Cerebellar cortex (tissue), 1 donor: ENCODE measurements at places on chromosomes 3 and 15.

- DNase-seq: no peak
These were observed 34.7 kb upstream of the GCSAM start for GRCh38 chr3:112167758-112168157.

DNA sequence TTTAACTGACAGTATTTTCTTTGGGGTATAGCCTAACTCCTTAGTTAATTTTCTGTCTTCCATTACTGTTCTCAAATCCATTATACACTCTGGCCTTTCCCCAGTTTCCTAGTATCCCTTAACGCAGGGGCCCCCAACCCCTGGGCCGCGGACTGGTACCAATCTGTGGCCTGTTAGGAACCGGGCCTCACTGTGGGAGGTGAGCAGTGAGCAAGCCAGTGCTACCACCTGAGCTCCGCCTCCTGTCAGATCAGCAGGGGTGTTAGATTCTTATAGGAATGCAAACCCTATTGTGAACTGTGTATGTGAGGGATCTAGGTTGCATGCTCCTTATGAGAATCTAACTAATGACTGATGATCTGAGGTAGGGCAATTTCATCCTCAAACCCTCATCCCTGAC lies 75.1 kb downstream of the DOCK3 start:
- DNase-seq: no peak

DNA sequence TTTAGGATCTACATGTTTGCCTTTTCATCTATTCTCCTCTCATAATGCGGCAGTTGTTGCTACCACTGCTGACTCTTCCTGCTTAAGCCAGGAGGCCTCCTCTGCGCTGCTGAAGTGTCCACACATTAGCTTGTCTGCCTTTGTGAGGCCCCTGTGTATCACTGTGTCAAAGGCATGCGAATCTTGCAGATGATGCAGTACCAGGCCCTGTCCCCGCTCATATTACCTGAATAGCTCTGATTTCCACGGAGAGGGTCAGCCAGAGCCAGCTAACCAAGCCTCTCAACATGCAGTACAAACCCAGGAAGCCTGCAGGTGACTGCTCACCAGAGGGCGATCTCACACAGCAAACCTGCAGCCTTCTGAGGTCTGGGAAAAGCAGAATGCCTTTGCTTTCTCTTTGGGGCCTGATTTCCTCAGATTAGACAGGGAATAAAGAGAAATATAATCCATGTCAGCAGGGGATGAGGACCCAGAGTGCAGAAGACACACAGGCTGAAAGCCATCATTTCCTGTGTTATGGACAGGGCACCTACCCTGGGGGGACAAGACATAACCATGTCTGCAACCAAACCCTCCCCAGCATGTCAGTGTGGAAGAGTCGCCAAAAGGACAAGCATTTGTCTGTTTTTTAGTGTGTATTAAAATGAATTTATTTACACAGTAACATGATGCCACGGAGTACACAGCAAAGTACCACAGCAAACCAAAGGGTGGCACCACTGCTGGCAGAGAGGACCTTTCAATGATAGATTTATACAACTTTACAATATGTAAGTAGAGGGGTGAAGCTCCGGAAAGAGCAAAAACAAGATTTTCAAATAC lies 36.8 kb upstream of the TSPAN3 start:
- DNase-seq: peak; percentile 82

GRCh38 chr3:197801891-197802778 lies 11.1 kb downstream of the LRCH3 start:
- peak; percentile 35 for DNase-seq

DNA sequence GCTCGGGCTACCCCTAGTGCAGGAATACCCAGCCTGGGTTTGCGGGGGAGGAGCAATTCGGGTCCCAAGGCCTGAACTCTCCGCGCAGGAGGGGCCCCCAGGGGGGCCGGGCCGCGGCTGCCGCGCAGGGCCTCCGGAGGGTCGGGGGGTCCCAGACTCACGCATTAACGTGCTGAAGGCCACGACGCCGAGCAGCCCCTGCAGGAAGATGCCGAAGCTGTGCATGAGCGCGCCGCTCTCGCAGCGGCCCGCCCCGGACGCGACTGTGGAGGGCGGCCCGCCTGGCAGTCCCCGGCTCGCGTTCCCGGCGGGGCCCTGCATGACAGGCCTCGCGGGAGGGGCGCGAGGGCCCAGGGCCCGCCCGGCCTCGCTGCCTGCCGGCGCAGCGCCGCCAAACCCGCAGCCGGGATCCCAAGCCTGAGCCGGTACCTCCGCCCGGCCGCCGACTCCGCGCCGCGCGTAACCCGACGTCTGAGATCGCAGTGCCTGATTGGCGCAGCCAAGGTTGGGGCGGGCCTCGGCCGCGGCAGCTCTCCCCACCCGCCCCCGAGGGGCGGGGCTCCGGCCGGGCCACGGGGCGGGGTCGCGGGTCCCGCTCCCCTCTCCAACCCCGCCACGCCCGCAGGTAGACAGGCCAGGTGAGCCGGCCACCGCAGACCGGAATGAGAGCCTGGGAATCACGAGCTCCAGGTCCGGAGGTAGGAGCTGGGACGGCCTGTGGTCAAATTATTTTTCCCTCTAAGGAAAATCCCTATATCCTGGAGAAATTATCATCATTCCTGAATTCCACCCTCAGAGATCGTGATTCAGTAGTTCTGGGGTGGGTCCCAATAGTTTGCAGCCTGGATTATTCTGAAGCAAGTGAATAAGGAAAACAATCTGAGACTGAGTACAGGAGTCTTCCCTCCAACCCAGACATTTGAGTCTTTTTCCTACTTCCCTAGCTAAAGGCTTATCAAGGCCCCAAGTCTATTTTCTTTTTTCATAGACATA lies at the start of gene STIMATE:
TSS of gene STIMATE (minus strand) at position 419 of the 993 bp plus-strand sequence. CDS start at position 321, 98 bp downstream.
- peak; percentile 86 for DNase-seq

- DNase-seq: no peak
These were observed 121.7 kb upstream of the GOLGA6L4 start for GRCh38 chr15:84113919-84114318.

GRCh38 chr15:35252351-35252865 lies 167.3 kb upstream of the NANOGP8 start:
- DNase-seq: peak; percentile 89

- DNase-seq: no peak
These were observed 1002.8 kb downstream of the NAALADL2 start for GRCh38 chr3:175861916-175862315.

DNA sequence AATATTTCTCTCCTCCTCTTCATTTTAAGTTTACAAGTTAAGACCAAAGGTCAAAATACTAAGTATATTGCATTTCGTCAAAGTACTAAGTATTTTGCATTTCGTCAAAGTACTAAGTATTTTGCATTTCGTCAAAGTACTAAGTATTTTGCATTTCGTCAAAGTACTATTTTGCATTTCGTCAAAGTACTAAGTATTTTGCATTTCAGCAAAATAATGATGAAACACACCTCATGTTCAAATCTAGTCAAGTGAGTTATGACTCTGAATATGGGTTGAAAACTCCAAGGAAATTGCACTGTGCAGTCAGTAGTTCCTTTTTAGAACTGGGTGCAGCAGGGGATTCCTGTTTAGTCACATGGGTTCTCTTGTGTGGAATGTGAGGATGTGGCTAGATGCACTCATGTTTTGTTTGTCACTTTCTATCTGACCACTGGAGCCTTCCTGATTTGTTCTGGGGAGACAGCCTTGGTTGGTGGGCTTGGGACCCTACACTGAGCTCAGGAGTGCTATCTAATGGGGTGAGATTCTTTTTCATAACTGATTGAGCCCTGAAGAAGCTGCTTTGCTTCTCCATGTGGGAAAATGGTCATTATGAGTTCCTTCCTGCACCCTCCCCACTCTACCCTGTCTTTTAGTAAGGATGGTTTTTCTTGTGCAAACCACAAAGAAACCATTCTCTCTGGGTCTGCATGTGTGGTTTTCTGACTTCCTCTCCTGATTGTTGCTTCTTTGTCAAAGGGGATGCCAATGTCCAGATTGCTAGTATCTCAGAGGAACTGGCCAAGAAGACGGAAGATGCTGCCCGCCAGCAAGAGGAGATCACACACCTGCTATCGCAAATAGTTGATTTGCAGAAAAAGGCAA lies 73.4 kb downstream of the CCK start:
- DNase-seq: peak; percentile 45

DNA sequence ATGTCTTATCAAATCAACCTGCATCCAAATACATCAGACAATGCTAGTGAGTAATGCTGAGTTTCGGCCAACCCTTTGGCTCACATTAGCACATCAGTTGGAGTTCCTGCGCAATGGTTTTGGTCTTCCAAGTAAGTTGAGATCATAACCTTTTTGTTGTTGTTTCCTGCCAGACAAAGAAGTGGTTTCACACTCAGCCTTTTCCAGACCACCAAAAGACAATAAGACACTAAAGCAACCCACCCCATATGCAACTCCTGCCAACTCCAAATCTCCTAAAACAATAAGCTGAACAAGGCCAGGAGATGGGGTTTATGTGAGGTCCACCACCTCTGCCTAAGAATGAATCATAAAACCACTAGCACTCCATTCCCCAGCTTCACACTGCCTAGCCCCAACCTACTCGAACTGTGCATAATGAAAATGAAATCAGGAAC lies 177.0 kb downstream of the ERC2 start:
- no peak for DNase-seq

DNA sequence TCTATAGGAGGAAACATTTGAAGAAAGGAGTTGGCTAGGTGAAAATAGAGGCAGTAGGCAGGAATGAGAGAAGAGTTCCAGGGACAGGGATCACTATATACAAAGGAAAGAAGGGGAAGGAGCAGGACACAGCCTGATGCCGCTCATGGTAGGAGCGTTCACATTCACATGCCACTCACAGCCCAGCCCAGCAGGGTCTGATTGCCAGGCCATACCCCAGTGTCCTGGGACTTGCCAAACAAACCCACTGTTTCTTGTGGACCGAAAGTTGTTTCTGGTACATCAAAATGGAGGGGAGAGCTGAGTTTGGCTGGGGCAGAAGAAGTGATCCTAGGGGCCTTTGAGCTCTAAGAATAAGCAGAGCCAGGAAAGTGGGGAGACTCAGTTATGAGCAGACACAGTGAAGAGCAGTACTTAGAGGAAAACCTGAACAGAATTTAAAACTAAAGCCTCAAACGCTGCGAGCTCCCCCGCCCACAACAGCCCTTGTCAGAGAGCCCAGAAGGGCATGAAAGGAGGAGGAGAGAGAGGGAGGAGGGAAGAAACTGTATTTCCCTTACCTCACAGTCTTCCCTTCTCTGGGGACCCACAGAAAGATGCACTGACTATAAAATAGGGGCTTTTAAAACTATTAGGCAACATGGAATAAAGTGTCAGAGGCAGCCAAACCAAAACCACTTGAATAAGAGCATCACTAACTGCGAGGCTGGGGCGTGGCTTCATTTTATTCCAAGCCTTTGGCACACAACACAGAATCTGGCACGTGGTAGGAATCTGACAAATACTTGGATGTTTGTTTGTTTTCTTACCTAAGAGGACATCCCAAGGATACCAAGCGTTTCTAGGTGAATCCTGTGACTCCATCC lies 129.0 kb downstream of the RPL22L1 start:
- peak; percentile 60 for DNase-seq

DNA sequence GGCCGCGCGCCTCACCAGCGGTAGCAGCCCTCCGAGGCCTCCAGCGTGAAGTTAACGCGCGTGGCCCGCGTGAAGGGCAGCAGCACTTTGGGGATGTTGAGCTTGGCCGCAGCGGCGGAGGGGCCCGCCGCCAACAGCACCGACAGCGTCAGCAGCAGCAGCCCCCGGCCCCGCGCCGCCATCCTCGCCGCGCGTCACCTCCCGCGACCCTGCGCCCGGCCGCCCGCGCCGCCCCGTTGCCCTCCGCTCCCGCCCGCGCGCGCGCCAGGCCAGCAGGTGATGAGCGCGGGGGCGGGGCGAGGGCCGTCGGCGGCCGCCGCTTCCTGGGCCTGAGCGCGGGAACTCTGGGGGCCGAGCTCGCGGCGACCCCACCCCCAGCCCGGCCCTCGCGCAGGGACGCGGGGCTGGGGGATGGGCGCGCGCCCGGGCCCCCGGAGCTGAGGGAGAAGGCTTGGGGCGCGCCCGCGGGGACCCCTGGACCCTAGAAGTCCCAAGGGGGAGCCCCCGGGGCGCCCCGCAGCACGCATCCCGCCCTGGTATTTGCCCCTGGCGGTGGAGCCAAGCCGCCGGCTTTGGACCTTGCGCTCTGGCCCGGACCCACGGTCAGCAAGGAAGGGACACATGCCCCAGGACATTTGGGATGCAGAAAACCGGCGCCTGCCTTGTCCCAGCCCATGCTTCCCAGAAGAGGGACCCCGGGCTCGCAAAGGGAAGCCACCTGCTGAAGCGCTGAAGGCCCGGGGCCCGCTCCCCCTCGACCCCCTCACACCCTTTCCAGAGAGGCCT lies at the start of gene NUP210:
TSS of gene NUP210 (minus strand) at position 278 of the 786 bp plus-strand sequence. CDS start at position 182, 96 bp downstream.
- peak; percentile 17 for DNase-seq

DNA sequence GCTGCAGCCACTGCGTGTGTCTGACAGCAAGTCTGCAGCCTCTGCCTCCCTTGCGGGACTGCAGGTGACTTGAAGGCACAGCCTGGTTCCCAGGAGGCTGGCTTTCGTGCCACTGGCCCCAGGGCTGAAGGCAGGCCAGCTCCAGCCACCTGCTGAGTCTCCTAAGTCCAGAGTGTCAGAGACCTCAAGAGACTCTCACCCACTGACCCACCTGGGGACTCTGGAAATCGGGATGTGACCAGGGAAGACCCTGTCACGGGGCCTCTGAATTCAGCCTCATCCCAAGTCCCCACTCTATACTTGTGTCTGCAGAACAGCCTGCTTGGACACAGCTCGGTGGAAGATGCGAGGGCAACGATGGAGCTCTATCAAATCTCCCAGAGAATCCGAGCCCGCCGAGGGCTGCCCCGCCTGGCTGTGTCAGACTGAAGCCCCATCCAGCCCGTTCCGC lies 16.3 kb downstream of the ISG20 start:
- no peak for DNase-seq

DNA sequence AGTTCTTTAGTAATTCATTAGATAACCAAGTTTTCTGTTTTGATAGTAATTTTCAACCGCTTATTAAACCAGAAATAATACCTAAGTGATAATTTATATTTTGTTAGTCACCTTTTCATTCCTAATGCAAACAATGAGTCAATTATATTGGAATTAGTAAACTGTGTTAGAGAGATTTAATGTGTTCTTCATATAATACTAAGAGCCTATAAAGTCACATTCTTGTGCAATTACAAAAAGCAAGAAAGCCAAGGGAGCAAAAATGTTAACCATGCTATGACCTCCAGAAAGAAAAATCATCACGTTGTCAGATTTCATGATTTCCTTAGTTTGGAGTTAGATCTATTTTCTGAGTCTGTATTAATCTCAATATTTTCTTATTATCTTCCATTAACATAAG lies 108.8 kb upstream of the SAMMSON start:
- no peak for DNase-seq

DNA sequence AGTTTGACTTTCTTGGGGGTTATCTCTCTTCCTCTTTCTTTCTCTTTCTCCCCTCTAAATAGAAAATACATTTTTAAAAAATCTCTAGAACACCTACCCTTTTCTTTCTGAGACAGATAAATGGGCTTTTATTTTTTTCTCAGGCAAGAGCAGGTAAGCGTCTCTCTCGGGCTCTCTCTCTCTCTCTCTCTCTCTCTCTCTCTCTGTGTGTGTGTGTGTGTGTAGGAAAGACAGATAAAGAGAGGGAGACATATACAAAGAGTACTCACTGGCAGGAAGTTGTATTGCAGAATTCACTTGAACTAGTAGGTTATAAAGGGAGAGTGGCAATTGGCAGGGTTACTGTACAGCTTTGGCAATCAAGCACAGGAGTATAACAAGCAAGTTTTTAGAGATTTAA lies 118.1 kb upstream of the LSAMP start:
- DNase-seq: no peak

- DNase-seq: no peak
These were observed 13.5 kb downstream of the SNX33 start for GRCh38 chr15:75661100-75661755.
